Testis (tissue), 5 donors: ENCODE measurements at places on chromosomes 12 and 14. TPM values are rescaled to one million over a fixed set of nuclear protein-coding genes. Genes with fewer than 3 reads are reported as not detected.

GRCh38 chr12:103373088-103373523 lies 122.7 kb downstream of the C12orf42 start:
- DNase-seq: no peak

YEATS4 gene
- 43.8 TPM for total RNA-seq

NTF3 gene
- 1.1 TPM for total RNA-seq

DNA sequence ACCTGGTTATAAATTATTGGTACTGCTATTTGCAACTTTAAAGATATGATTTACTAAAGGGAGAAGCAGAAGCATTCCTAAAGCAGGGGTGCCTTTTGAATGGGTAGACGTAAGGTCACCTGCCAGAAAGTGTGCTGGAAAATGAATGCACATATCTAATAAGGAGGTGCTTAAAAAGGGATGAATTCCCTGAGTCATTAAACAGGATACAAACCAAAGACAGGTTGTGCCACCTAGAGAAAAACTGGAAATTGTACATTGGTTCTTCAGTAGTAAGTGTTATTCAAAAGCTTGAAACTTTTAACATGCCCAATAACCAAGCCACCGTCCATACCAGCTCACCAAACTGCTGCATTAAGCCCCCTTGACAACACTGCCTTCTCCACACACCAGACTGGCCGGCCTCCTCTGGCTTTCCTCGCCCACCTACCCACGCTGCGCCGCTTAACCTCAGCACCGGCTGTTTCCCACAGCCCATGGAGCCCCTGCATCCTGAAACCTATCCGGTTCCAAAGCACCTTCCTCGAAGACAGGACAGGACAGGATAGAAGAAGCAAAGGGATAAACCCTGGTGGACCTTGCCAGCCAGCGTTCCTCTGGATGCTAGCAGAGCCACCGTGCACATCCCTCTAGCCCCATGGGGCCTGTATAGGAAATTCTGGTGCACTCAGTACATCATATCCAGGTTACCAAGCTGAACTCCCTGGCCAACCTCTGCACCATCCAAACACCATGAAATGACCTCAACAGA lies 201.5 kb upstream of the CAND1 start:
- no peak for DNase-seq
